ENCODE measurements at places on chromosomes 5 and 9.

- DNase-seq: no peak
Observed at GRCh38 chr5:180080486-180081280, 9.1 kb upstream of the RNF130 start.

GRCh38 chr5:74638970-74639806 lies 1.3 kb downstream of the ENC1 start:
- no peak for DNase-seq

DNA sequence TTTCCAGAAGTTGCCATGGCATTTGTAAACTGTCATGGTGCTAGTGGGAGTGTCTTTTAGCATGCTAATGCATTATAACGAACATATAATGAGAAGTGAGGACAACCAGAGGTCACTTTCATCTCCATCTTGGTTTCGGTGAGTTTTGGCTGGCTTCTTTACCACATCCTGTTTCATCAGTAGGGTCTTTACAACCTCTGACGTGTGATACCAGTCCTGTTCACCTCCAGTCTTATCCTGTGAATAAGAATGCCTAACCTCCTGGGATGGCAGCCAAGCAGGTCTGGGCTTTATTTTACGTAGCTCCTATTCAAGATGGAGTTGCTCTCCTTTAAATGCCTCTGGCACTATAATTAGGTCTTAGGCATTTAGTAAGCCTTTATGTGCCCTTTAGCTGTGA lies 20.4 kb upstream of the RFK start:
- DNase-seq: no peak

- no peak for DNase-seq
Observed at GRCh38 chr5:167814040-167814439, 477.4 kb upstream of the WWC1 start.

DNA sequence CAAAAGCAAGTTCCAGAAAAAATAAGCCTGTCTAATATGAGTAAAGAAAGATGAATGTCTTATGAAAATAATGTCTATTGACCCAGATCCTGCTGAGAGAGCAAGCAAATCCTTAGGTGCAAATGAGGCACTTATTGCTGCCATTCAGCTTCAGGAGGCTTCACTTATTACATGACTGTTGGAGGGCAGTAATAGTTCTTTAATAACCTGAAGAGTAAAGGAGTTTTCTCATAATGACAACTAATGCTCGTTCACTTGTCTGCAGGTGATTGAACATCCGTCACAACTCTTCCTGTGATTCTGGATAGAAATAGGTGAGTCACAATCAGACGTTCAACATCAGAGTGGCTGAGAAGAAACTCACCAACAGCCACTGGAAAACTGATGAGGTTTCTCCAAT lies 58.3 kb downstream of the SPOCK1 start:
- no peak for DNase-seq

GRCh38 chr9:129172816-129173215 lies 5.2 kb downstream of the IER5L start:
- DNase-seq: no peak

GRCh38 chr5:65483546-65484346 lies 2.0 kb upstream of the ADAMTS6 start:
- peak; percentile 48 for DNase-seq

GRCh38 chr9:96555567-96556386 lies 63.9 kb downstream of the CDC14B start:
- no peak for DNase-seq

DNA sequence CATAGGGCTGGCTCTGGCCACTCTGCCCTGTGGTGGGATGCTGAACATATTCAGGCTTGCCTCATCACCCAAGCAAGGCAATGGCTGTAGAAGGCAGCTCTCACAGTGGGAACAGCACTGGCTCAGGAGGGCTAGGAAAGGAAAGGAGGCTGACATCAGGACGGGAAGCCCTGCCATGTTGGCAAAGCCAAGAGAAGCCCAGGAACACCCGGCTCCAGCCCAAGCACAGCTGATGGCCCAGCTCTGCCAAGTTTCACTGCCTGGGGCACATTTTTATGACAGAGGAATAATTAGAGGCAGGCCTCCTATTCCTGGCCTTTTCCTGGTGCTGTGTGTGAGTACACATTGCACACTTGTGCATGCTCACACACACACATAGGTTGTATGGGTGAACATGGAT lies 163.6 kb upstream of the SMIM23 start:
- no peak for DNase-seq

GRCh38 chr5:33410221-33410620 lies 30.5 kb upstream of the TARS1 start:
- DNase-seq: no peak

GRCh38 chr5:112036206-112036605 lies 279.2 kb upstream of the NREP start:
- DNase-seq: no peak

DNA sequence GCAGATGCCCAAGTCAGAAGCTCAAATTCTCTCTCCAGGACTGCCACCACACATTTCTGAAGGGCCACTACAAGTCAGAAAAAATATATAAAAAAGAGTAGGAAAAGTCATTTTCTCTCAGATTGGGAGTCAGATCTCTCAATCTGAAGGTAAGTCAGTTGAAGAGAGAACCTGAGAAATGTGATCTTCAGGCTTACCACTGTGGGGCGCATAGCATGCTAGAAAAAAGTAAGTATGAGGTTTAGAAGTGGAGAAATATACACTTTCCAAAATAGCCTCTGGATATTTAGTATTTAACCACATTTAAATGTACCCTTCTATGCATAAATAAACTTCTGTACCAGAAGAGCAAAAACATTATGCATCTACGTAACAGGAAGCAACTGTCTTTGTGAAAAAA lies 800.7 kb upstream of the CTNND2 start:
- DNase-seq: no peak

GRCh38 chr5:6705088-6705487 lies 8.1 kb upstream of the TENT4A start:
- DNase-seq: no peak

- DNase-seq: no peak
Observed at GRCh38 chr5:74356009-74356695, 284.4 kb downstream of the ENC1 start.

DNA sequence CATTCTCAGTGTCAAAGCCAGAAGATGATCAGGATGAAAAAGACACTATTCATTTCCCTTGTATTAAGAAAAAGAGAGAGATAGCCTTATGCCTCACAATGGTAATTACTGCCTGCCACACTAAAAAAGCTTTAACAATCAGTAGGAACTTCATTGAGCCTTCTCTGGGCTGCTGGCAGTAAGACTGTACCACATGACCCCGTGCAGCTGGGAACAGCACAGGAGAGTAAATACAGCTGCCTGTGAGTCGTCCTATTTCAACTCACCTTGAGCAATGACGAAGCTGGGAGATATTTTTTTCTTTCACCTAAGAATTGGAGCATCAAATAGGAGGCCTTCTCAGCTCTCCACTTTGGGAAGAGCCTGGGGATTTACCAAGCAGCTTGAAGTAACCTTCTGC lies 316.3 kb downstream of the GABRB2 start:
- DNase-seq: peak; percentile 59

DNA sequence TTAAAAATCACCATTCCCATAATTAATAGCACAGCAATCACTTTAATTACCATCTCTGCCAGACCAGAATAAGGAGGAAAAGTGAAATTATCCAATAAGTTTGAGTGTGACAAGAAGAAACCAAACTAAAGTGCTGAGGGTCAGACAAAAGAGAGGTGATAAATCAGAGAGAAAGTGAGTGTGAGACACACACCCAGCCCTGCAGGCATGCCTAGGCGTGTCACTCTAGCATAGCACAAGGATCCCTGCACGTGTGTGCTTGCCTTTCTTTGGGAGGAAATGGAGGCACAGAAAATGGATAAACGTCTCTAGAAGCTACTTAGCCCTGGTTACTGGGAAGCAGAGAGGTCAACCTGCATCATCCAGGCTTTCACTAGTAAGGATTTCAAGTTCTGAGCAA lies 56.2 kb downstream of the SEMA6A start:
- no peak for DNase-seq

DNA sequence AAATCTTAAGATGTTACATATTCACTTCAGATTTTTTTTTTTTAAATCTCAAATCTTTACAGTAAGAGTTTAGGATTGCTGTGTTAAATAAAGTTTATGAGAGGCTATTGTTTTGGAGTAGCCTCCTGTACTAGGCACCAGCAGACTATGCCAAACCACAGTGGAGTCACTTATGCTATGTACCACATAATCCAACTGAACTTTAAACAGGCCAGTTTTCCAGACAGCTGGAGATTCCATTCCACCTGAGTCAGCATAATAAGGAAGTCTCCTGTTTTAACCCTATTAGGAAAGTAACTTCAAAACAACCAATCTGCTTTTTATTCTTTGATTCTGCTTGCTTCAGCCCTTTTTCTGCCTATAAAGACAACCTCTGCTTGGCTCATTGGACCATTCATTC lies 205.2 kb downstream of the CSNK1G3 start:
- no peak for DNase-seq

GRCh38 chr5:67289763-67290521 lies 93.3 kb upstream of the CD180 start:
- no peak for DNase-seq

DNA sequence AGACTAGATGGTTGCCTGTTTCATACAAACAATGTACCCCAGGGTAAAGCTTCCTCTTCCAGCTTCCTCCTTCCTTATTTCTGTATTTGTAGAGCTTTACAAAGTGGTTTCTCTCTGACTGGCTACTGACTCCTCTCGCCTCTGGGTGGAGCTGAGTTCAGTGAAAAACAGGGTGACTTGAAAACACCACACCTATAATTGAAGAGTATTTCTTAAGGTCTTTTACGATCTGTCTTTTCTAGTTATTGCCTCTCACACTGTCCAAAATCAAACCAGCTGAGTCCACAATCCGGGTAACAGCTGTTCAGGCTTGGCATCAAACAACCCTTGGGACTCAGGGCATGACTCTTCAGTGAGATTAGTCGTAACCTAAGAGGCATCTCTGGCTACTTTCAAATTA lies 200.4 kb downstream of the ARRDC3 start:
- DNase-seq: no peak

DNA sequence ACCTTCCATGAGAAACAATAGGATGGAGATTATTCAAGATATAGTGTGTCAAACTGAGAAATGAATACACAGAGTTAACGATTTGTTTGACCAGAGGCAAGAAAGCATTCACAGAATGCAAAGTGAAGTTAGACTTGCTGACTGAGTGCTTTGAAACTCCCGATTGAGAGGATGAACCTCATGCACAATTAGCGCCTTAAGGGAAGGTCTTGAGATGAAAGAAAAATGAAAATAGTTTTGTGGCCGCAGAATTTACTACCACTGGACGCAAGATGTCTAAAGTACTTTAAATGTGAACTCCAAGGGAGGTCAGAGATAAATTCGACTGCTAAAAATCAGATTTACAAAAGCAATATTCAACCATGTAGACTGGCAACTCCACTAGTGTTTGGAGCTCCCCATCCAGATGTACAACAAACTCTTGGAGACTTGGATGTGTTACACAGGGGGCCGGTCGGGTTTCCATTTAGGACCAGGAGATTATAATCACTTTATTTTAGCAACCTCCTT lies 707 bp upstream of the RIMOC1 start:
- DNase-seq: no peak

- no peak for DNase-seq
Observed at GRCh38 chr5:64678374-64678773, 11.9 kb upstream of the SHISAL2B start.

GRCh38 chr9:128497824-128498610 lies 6.5 kb upstream of the GLE1 start:
- no peak for DNase-seq

DNA sequence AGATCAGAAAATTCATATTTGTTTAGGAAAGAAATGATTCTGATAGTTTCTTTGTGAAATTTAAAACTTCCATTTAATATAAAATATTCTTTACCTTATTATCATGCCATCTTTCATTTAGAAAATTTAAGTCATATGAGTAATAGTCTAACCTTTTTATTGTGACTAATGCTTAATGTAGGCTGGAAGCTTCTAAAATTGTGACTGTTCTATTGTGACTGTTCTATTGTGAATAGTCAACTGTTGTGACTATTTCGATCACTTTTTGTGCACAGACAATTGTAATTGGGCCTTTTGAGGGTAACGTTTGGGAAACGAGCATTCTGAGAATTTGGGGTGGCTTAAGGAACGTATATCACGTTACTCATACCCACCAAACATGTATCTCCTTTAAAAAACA lies 100.0 kb downstream of the PARP8 start:
- no peak for DNase-seq

DNA sequence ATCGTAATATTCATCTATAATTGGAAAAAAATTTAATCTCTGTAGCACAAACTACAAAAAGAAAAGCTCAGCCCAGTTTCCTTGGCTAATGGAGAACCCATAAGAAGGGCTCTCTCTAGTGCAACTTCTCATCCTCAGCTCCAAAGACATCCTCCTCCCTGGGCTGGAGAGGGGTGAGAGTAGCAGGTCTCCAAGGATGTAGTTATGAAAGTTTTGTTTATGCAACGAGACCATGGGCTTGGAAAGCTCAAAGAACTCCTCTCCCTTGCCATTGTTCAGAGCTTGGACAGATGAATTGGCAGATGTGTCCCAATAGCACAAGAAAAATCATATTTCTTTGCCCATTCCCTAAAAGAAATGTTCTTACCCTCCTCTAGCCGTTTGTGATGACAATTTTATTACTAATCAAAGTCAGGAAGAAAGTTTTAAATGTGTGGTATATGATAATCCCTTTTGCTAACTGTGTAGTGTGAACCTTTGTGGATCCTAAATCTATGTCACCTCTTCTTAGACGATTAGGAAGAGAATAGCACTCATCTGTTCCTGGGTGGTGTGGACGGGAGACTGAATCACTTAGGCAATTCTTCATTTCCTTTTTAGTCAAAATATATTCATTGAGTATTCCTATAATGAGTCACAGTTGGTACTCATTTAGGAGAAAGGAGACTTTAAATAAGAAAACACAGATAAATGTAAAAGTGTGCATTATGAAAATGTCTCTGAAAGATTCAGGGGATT lies 52.2 kb downstream of the GARNL3 start:
- DNase-seq: no peak

- no peak for DNase-seq
Observed at GRCh38 chr5:172820046-172820767, 13.8 kb upstream of the ERGIC1 start.

GRCh38 chr9:4780651-4781050 lies 12.1 kb upstream of the RCL1 start:
- DNase-seq: no peak

DNA sequence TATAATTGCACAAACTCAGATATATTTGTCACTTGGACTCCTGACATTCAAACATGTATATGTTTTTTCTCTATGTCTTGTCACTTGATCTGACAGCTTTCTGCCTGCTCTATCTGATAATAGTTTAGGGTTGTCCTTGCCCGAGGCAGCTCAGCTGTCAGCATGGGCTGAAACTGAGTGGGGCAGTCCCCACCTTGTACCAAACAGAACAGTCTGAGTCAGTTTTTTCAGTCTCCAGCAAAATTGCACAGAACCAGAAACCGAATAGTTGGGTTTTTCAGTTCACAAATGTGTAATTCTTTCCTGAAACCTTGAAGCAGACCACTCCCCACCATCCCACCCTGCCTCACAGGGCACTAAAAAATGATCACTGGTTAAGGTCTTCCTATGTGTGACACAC lies 9.5 kb upstream of the HAND1 start:
- no peak for DNase-seq

GRCh38 chr5:74862221-74862620 lies 4.0 kb downstream of the FAM169A start:
- no peak for DNase-seq

- no peak for DNase-seq
Observed at GRCh38 chr5:165894916-165895315, 2389.5 kb downstream of the MAT2B start.
